Thoracic aorta (tissue), 2 donors: ENCODE measurements at places on chromosomes 1 and 21.
A peak's percentile ranks its signal among the peaks of the same experiment; 100 is the strongest.

DNA sequence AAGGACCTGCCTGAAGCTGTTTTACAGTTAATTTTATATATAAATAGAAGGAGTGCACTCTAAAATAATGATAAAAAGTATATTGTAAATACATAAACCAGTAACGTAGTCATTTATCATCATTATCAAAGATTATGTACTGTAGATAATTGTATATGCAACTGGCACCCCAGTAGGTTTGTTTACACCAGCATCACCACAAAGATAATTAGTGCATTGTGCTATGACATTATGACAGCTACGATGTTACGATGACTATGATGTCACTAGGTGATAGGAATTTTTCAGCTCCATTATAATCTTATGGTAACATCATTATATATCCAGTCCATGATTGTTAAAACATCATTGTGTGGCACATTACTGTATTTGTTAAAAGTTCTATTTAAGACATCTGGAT is 185.2 kb downstream of the LBR start:
- no peak for DNase-seq

DNA sequence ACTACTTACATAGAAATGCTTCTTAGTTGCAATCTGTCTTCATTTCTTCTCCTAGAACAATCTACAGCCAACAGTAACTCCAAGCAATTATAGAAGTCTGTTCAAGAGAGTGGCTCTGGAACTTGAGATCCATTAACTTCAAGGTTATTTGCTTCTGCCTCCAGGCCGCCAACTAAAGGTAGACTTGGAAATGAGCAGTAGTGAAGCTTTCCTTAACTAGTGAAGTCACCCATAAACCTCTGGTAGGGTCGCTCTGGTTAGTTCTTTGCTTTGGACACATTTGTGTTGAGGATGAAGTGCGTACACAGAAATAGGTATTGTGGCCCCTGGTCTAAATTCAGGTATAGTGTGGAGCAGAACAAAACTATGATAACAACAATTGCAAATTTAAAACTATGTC is 809.9 kb upstream of the RGS18 start:
- DNase-seq: no peak

DNA sequence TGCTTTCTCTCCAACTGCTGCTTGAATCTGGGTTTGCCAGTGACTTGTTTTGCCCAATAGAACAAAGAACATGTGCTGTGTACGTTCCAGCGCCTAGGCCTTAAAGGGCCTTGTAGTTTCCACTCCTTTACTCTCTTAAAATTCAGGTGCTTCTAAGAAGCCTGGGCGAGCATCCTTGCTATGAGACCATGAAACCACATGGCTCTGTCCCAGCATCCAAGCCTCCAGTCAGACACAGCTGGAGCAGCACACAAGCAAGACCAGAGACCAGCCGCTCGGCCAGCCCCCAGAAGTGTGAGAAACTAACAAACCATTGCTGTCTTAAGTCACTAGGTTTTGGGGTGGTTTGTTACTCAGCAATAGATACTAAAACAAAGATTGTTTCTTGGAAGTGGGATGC is 15.1 kb downstream of the PLEKHO1 start:
- DNase-seq: no peak

- no peak for DNase-seq
These were observed 62.0 kb downstream of the TNN start for GRCh38 chr1:175129644-175129996.

GRCh38 chr1:159965263-159965662 is 11.2 kb upstream of the SLAMF9 start:
- DNase-seq: no peak

- DNase-seq: no peak
These were observed 28.3 kb downstream of the NUP133 start for GRCh38 chr1:229479660-229480399.

DNA sequence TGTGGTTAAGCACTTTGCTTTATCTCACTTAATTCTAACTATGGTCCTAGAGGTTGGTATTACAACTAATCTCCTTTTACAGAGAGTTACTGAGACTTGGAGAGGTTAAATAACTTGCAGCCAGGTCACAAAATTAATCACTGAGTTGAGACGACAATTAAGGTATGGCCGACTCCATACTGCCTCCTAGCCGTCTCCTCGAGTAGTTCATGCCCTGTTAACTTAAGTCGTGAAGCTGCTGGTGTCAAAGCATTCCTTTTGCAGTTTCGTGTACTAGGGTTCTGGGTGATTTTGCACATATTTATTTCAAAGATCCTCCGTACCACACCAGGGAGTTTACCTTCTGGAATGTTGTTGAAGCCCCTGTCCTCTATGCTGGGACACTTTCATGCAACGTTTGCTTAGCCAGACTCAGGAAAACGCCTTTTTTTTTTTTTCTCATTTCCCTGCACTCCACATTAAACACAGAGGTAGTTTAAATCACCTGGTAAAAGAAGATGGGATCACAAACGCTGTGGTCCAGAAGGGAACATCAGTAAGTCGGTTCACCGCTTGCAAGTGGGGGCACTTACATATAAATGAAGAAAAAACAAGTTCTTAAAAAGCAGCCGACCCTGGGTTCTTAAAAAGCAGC is 570 bp upstream of the NEK7 start:
- DNase-seq: no peak

DNA sequence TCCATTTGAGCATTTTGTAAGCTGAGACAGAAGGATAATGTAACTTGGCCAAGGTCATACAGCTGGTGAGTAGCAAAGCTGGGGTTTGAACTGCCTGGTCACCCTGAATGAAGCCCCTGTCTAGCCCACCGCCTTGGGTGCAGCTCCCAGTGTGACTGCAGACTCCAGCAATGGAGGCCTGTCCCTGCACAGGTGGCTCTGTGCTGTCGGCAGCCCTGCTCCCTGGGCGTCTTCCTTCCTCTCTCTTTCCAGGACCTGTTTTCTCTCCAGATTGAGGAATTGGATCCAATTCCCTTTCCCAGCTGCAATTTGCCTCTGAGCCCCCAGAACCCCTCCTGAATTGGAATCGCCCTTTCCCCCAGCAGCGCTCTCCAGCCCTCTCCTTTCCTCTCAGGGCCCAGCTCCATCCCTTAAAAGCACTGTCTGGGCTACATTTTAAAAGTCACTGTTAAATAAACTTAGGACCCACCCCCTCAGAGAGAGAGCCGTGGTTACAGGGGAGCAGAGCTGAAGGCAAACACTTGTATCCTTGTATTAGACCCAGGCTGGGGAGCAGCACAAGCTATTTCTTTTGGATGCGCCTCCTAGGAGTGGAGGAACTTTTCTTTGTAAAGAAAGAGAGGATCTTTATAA is 161.4 kb upstream of the LMO4 start:
- no peak for DNase-seq

DNA sequence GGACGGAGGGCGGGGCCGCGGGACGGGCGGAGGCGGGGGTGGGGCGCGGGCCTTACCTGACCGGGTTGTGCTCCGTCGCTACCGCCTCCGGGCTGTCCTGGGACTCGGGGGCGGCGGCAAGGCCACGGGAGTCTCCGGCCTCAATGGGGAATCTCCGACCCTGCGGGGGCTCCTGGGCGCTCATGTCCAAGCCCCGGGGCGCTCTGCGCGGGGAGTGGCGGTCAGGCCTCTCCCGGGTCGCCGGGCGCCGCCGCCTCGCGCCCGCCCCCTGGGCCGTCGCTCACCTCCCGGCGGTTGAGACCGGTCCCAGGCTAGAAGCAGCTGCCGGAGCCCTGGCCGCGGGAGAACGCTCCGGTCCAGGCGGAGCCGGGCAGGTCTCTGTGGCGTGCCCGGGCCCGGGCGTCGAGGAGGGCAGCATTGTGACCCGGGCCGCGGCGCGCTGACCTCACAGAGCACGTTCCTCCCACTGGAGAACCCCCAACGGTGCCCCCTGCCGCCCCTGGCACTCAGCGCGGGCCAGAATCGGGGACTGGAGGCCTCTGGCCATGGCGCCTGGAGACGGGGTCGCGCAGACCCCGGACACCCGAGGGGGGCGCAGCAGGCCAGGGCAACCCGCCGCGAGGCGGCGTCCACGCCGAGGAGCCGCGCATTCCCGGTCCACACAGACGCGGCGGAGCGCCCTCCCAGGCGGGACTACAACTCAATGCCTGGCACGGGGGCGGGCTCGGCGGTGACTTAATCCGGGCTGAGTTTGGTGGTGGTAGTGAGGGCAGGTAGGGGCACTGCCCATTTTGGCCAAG is 411 bp downstream of the FAM229A start:
- DNase-seq: peak; percentile 13

DNA sequence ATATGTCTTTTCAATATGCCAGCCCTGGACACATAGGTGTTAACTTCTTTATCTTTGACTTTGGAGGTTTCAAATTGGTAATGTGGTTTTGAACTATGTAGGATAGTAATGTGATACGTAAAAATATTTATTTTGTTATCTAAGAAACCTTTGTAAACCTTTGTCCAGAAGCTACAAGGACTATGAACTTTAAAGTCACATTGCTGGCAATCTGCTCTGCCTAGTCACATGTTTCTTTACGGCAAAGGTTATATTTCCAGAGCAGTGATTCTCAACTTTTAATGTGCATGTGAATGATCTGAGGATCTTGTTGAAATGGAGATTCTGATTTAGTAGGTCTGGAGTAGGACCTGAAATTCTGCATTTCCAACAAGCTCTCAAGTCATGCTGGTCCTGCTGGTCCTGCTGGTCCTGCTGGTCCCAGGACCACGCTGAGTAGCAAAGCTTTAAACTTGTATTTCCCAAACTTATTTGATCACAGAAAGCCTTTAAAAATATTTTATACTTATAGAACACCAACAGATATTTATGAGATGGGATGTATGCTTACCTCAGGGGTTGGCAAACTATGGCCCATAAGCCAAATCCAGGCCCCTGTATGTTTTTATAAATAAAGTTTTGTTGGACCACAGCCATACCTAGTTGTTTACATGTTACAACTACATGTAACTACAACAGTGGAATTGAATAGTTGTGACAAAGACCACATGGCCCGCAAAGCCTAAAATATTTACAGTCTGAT is 57.9 kb upstream of the QSOX1 start:
- no peak for DNase-seq

DNA sequence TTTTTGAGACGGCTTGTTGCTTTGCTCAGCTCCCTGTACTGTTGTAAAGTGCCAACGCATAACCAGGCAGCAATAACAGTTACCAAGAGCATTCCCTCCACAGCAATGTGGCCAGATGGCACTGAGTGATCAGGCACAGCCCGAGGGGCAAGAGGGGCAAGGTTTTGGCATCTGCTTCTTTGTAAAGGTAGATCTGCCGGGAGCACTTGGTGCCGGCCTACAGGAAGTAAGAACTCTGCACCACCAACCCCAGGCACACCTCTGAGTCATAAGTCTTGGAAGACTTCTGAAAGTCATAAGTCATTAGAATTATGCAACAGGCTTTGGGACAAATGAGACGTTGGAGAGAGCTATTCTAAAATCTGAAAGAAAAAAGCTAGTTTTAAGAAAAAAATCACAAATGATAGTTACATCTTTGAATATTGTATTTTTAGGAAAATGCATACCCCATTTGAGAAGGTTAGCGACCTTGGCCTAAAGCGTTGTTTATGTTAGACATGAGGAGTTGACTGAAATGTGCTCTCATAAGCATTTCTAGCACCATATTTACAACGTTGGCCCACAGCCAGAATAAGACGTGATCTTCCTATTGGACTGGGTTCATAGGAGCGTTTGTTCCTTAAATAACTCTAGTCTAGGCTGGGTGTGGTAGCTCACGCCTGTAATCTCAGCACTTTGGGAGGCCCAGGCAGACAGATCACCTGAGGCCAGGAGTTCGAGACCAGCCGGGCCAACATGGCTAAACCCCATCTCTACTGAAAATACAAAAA is 37.7 kb upstream of the MAP10 start:
- peak; percentile 15 for DNase-seq

DNA sequence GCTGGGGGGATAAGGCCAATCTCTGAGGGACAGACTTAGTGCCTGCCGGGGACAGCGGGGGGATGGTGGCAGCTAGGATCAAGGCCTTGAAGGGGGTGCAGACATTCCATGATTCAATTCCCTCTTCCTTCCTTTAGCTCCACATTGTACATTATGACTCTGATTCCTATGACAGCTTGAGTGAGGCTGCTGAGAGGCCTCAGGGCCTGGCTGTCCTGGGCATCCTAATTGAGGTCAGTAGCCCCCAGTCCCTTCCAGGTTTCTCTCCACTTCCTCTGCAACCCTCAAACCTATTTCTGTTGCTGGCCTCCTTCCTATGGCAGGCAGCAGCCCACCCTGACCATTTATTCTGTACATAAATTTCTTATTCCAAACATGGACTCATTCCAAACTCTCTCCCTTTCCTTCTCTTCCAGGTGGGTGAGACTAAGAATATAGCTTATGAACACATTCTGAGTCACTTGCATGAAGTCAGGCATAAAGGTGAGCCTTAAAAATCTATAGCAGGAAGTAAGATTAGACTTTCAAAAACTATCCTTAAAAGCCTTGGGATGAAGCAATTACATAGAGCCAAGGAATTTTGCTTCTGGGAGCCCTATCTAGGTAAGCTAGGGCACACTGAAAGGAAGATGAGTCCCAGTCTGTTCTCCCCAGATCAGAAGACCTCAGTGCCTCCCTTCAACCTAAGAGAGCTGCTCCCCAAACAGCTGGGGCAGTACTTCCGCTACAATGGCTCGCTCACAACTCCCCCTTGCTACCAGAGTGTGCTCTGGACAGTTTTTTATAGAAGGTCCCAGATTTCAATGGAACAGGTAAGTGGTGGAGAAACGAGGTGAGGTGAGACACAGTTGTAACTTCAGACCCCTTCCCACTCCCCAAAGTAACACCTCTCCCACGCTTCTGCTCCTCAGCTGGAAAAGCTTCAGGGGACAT is 5.1 kb downstream of the CA14 start:
- DNase-seq: no peak

DNA sequence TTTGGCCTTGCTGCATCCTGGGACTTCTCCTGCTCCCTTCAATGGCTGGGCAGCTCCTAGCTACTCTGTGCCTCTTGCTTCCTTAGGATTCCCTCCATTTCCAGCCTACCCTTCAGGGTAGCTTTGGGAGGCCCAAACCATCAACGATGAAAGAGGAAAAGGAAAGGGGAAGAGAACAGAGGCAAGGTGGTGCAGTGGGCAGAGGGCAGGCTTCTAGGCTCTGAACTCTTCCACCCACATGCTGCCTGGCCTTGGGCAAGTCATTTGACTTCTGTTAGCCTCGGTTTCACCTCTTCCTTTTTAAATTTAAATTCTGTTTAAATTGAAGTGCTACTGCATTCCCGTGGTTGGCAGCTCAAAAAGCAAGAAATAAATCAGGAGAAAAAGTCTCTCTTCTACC is 5.7 kb upstream of the PPM1J start:
- no peak for DNase-seq

DNA sequence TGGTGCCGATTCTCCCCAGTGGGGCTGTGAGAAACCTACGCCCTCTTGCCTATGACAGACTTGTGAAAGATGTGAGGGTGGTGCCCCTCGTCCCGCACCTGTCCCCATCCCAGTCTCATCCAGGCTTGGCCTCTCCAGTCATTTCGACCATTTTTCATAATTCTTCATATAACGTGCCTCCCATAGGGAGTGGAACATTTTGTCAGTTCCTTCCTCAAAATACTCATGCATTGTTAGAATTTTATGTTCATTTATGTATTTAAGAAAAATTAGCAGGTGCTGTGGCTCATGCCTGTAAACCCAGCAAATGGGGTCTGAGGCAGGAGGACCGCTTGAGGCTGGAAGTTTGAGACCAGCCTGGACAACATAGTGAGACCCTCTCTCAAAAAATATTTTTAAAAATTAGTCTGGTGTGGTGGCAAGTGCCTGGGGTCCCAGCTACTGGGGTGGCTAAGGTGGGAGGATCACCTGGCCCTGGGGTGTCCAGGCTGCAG is 19.7 kb upstream of the SMPDL3B start:
- DNase-seq: no peak
